Eye (tissue), 1 donor: ENCODE measurements at places on chromosomes 4 and X.
A peak's percentile ranks its signal among the peaks of the same experiment; 100 is the strongest.

- DNase-seq: no peak
Observed at GRCh38 chr4:182015893-182016292, 227.3 kb upstream of the TENM3 start.

DNA sequence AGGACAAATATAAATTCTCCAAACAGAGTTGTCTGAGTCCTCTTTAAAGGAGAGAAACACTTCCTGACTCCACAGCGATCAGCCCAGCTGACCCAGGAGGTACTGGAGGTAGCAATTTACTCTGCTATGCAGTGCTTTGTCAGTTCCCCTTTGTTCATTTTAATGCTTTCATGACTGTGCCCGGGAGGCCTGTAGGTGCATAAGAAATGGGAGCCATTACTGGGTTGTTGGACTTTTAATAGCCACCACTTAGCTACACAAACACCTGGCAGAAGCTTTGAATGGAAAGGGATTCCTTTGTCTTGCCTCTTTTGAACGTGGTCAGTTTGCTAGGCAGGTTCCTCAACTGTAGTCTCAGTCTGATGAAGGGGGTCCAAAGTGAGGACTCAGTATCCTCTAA lies 59.0 kb upstream of the AFF2 start:
- DNase-seq: no peak

GRCh38 chrX:74922922-74923543 lies 2.2 kb downstream of the NEXMIF start:
- peak; percentile 1 for DNase-seq

GRCh38 chr4:109321232-109321631 lies 18.8 kb upstream of the COL25A1 start:
- no peak for DNase-seq

DNA sequence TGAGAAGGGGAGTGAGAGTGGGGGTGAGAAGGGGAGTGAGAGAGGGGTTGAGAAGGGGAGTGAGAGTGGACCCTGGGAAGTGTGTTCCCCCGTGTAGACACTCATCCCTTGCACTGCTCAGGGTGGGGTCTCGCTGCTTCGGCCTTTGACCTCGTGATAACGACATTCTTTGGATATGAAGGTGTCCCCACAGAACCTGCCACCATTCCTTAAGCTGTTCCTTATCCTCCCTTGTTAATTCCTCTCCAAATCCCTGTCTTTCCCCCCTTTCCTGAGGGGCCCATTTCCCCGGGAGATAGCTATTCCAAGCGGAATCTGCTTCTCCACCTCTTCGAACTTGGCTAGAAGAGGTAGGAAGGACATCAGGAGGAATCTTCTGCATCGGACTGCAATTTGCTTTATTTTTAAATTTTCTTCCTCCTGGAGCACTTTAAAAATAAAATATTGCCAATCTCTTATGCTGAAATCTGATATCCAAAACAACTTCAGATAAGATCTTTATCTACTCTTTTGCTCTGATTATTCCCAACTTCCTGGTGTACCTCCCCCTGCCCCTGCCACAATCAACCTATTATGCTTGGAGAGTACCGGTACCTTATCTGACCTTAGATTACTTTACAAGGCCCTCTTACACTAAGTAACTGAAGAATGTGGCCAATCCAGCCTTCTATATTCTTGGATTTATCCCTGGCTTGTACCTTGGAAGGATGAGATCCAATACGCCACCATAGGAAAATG lies 15.6 kb downstream of the TRIML1 start:
- DNase-seq: no peak
